ENCODE measurements at places on chromosomes 1 and 21. TPM values are rescaled to one million over a fixed set of nuclear protein-coding genes. Genes with fewer than 3 reads are reported as not detected.

- DNase-seq: no peak
Observed at GRCh38 chr1:80962564-80962963, 838.2 kb upstream of the ADGRL2 start.

DNA sequence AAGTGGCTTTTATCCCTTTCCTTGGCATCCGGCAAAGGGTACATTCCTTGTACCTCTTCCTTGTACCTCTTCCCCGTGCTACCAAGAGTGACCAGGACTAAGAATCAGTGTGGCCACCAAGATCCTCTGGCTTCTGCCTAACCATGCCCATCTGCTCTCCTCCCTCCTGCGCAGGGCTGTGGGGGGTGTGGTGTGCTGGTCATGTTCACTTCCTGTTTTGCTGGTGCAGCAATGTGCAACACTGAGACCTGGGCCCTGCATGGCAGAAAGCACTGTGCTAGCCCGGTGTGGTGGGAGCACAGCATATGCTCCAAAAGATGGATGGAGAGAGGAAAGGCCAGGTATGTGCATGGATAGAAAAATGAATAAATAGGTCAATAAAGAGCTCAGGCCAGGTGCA lies 33.3 kb upstream of the TENT5C start:
- no peak for DNase-seq

DNA sequence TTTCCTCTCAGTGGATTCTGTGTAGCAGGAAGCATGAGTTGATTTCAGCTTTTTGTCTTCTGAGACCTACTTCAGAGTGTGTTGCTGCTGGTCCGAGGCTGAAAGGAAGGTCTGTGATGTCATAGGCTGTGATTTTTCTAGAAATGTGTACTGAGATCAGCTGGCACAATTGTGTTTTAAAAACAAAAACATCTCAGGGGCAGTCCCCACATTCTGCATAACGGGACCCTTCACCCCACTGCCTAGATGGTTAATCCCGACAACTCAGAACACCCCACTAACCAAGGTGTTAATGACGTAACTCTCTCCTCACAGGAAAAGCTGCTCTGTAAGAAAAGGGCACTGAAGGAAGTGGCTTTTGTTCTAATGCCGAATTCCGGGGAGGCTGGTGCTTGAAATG lies 59.8 kb upstream of the PPP2R5A start:
- DNase-seq: peak; percentile 30

GRCh38 chr1:186391841-186392240 lies 16.2 kb downstream of the ODR4 start:
- no peak for DNase-seq

GRCh38 chr1:85366391-85367170 lies 90.1 kb upstream of the BCL10 start:
- no peak for DNase-seq

DNA sequence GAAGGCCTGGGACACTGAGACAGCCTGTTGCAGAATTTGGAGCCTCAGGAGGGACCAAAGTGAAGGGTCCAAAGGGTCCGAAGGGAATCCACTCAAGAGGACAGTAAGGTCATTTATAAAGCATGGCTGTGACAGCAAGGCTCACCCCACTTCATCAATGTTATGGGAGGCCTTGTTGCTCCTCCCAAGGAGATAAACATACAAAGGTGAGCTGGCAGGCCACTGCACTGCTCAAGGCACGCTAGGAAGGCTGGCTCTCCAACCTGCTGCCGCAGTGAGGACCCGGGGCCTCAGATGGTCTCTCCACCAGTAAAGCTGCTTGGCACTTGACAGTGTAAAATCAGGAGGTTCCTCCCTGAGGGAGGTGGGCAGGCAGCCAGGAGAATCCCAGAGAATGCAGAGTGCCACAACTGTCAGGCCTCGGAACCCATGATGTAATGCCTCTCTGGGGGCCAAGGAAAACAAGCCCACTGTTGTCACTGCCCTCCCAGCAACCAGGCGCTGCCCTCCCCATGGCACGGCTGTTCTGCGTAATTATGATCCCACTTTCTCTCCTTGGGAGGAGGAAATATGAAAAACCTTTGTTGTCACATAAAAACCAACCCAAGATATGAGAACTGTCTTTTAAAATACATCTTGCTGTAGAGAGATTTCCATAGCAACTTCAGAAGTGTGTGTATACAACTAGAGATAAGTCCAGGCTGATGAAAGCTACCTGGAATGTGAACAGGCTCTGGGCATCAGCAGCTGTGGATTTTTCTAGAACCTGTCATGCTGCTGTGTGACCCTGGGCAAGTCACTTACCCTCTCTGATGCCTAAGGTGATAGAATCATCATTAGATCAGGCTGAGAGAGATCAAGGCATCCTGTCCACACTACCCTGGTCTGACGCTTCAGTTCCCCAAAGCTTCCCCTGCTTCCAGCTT lies 102.5 kb downstream of the KCNN3 start:
- no peak for DNase-seq

DNA sequence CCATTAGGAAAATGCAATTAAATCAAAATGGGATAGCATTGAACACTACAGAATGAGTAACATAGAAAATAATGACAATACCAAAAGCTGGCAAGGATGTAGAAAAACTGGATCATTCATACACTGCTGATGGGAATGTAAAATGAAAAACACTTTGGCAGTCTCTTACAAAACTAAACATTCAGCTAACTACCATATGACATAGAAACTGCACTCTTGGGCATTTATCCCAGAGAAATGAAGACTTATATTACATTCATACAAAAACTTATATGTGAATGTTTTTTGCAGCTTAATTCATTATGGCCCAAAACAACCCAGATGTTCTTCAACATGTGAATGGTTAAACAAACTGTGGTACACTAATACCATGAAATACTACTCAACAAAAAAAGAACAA lies 66.4 kb downstream of the ANKRD13C start:
- no peak for DNase-seq

INTS3 gene
- 51.3 TPM for total RNA-seq

GRCh38 chr1:181911715-181912114 lies 149.8 kb downstream of the ZNF648 start:
- DNase-seq: no peak

DNA sequence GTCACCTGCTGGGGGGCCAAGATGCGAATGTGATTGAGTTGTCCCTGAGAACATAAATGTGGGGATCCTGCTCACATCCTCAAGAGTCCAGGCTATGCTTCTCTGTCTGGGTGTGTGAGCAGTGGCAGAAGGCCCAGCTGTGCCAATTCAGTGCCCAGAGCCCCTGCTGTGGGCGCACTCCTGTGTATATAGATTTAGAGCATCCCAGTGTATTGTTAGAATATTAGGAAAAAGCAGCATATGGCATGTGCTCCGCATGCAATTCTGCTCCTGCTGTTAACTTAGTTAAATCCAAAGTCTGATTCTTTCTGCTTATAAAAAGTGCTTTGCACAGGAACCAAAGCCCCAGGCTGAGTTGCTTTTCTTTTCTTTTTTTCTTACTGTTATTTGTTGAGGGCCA lies 37.8 kb downstream of the FAM78B start:
- no peak for DNase-seq

- no peak for DNase-seq
Observed at GRCh38 chr21:38917043-38917774, 111.5 kb downstream of the ETS2 start.

GRCh38 chr1:8164670-8165069 lies 138.6 kb upstream of the ERRFI1 start:
- DNase-seq: no peak

- peak; percentile 51 for DNase-seq
Observed at GRCh38 chr1:19799230-19800075, at the start of gene TMCO4. TSS of gene TMCO4 (minus strand) at chr1:19799916. CDS start at chr1:19780758, 19,158 bp downstream.

DNA sequence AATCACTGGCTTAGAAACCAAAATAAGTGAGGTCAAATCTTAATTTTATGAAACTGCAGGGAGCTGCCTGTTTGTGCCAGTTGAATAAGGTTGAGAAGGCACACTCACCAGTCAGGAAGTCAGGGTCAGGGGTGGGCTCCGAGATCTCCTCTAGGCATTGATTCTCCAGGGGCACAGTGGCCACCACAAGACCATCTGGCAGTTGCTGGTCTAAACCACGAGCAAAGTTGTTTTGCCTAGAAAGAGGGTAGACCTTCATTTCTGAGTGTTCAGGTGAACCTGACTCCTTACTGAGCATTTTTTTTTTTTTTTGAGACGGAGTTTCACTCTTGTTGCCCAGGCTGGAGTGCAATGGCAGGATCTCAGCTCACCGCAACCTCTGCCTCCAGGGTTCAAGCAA lies 220.7 kb downstream of the ASTN1 start:
- no peak for DNase-seq

DNA sequence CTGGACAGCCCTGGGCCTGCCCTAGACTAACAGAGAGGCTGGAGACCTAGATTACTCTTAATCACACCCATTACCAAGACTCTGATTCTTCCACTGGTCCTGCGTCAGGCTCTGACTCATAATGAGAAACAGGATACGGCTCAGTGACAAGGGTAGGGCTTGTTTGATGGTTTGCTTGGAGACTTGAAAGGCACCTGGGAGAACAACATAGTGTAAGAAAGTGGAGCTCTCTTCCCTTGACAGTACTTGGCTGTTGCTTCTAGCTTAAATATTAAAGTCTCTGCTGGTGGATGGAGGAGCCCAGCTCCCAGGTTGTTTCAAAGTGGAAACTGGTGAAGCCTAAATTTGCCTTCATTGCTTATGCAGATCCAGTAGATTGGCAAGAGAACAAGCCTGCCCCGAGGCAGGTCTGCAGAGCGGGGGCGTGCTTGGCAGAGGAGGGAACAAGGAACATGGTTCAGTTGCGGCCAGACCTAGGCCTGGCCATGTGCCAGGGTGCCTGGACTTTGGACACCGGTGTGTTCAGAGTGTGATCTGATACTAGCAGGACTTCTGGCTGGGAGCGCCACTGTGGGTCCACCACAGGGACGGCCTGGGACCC lies 480.6 kb downstream of the CAMTA1 start:
- DNase-seq: no peak

DNA sequence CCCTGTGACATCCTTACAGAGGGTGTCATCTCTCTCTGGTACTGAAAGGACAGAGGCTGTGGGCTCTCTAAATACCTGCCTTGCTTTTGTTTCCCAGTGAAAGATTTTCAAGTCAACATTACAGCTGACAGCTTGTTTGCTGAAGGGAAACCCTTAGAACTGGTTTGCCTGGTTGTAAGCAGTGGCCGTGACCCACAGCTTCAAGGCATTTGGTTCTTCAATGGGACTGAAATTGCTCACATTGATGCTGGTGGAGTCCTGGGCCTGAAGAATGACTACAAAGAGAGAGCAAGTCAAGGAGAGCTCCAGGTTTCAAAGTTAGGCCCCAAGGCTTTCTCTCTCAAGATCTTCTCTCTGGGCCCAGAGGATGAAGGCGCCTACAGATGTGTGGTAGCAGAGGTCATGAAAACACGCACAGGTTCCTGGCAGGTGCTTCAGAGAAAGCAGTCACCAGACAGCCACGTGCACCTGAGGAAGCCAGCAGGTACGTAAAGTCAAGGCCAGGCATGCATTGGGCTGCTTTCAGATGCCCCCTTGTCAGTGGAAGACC lies 11.8 kb downstream of the CD101 start:
- no peak for DNase-seq

DNA sequence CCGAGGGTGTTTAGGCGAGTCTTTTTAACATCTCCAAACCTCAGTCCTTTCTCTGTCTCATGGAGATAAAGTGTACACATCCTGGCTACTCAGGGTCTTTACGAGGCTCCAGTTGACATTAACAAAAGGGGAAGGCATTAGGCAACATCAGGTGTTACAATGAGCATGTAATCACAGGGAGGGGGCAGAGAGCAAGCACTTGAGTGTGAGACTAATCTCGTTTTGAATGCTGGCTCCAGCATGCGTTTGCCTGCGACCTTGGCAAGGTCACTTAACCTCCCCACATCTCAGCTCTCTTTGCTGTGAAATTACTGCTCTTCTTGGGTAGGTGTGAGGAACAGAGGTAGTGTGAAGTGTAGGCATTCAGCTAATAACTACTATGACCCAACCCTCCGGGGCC lies 3.1 kb downstream of the TNNT2 start:
- no peak for DNase-seq

DNA sequence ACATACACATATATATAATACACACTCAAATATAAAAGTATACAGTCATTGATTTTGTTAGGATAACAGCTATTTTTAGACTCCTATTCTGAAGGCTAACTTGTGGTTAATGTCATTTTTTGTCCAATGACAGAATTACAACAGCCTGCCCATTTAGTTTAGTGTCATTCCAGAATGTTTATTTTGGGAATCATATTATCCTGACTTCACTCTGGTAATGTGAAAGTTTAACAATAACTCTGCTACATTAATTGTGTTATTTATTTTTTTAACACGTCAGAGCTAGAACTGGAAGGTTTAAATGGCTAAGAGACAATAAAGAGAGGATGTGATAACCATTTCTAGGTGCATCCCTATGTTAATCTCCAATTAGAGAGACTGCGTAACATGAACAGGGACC lies 648.1 kb downstream of the USP25 start:
- no peak for DNase-seq

DNA sequence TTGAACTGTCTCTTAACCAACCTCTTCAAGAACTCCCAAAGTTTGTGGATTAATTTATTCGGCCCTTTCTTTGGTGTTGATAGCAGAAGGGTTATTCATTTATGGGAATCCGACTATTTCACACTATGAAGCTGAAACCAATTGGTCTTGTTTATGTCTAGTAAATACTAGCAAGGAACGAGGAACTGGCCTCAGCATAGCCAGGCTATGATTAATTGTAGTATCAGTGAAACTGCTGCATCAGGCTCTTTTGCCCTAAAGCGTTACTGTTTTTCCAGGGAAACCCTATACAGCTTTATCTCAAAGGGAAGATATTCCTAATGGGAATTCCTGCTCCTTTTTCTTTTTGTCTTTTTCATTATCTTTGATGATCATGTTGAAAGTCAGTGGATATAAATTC lies 35.1 kb downstream of the CLEC20A start:
- DNase-seq: no peak

RHOU gene
- 3.7 TPM for total RNA-seq

EXO1 gene
- total RNA-seq: 23.7 TPM

TRMT1L gene
- 30.0 TPM for total RNA-seq

PODN gene
- total RNA-seq: 0.24 TPM

GNG4 gene
- 53.5 TPM for total RNA-seq

Measured in GM23338 (cell line).